ENCODE measurements at places on chromosomes 3 and 15.
A peak's percentile ranks its signal among the peaks of the same experiment; 100 is the strongest.

DNA sequence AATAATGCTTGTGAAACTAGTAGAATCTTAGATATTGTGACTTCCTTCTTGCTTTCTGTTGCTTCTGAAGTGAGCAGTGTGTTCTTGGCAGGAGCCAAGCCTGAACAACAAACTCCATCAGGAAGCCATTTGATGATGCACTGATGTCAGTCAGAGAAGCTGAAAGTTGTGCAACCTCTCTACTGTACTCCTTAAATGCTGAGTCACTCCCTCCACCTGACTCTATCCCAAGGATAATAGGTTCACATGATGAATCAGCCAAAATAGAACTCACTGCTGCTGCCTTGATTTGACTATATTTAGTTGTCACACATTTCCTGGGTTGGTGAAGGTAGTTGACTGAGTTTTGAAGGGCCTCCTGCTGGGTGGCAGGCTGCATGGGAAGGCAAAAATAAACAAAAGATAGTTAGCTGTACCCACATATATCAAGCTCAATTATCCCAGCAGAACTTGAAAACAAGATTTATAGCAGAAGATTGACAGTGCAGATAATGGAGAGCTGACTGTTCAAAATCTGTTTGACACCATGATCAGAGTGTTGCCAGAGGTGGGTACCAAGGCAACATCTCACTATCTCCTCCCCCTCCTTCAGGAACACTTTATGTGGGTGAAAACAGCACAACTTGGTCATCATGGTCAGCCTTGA lies 328.4 kb upstream of the DPH6 start:
- DNase-seq = peak; percentile 14

GRCh38 chr15:72272997-72273352 lies 621 bp upstream of the PARP6 start:
- DNase-seq = no peak

GRCh38 chr3:73259291-73259690 lies 197.8 kb downstream of the EBLN2 start:
- DNase-seq = no peak

- no peak for DNase-seq
Observed at GRCh38 chr15:31074321-31074720, 27.2 kb downstream of the TRPM1 start.

GRCh38 chr15:81859737-81860516 lies 185.9 kb downstream of the MEX3B start:
- no peak for DNase-seq

- no peak for DNase-seq
Observed at GRCh38 chr3:77660718-77661117, 620.8 kb downstream of the ROBO2 start.

GRCh38 chr3:58164906-58165821 lies 45.6 kb downstream of the DNASE1L3 start:
- no peak for DNase-seq

- DNase-seq = no peak
Observed at GRCh38 chr3:120471643-120472042, 20.9 kb upstream of the FSTL1 start.

DNA sequence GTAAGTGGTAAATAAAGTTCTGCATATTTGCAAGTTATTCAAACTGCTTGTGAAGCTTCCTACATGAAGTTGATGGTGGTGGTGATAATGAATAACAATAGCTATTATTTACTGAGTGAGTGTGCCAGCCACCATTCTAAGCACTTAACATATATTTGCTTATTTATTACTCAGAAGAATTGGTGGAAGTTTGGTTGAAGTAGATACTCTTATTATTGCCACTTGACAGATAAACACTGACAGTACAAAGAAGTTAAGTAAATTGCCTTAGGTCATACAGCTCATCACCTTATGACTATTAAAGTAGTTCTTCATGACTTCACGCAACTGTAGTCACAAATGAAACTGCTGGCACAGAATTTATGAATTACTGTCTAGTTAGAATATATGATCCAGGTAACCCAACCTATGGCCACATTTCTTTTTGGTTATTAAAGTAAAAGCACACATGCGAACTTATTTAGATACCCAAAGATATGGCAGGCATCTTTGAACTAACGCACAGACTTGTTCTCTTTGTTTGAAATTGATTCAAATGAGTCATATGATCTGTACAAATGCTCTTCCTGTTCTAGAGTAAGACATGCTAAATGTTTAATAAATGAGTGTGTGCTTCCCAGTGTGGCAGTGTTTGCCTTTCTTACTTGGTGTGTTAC lies 99.8 kb upstream of the NR2F2 start:
- no peak for DNase-seq

- DNase-seq = peak; percentile 84
Observed at GRCh38 chr3:151171145-151171757, 31.8 kb downstream of the GPR171 start.

GRCh38 chr3:78726545-78726944 lies 1041.3 kb downstream of the ROBO1 start:
- no peak for DNase-seq

GRCh38 chr3:136326316-136326715 lies 76.2 kb downstream of the PCCB start:
- DNase-seq = no peak

DNA sequence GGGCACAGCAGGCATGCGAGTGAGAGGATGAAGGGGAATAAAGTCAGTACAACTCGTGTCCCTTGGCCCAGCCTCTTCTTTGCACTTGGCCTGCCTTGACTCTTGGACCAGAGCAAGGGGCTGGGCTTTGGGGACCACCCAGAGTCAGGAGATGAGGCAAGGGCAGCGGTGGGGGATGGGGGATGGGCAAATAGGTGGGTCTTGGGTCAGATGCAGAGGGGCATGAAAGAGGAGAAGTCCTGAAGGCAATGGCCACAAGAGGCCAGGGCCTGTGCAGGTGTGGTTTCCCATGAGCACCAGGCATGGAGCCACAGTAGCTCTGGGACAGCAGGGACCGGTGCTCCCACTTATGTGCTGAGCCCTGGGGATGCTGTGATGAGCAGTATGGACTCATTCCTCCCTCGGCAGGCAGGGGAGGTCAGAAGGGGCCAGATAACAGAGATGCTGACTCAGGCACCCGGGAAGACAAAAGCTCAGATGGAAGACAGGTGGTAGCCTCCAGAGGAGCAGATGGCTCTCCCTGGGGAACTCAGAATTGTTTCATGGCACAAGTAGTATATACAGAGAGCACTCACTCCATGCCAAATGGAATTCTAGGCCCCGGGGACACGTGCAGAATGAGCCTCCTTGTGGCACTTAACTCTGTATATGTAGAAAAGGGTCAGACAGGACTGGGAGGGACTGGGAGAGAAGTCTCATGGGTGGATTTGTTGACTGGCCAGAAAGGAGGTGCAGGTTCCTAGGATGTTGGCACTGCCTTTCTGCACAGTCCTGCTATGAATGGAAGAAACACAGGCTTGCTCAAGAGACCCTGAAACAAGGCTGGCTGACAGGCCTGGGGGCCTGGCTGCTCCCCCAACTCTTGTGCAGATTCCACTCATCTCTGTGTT lies 14.3 kb downstream of the ZBTB47 start:
- no peak for DNase-seq

- no peak for DNase-seq
Observed at GRCh38 chr3:53844262-53845102, 1.7 kb downstream of the CHDH start.

- no peak for DNase-seq
Observed at GRCh38 chr3:189683546-189684255, 52.5 kb downstream of the TP63 start.

- DNase-seq = no peak
Observed at GRCh38 chr3:126040386-126040785, 43.5 kb downstream of the SLC41A3 start.

DNA sequence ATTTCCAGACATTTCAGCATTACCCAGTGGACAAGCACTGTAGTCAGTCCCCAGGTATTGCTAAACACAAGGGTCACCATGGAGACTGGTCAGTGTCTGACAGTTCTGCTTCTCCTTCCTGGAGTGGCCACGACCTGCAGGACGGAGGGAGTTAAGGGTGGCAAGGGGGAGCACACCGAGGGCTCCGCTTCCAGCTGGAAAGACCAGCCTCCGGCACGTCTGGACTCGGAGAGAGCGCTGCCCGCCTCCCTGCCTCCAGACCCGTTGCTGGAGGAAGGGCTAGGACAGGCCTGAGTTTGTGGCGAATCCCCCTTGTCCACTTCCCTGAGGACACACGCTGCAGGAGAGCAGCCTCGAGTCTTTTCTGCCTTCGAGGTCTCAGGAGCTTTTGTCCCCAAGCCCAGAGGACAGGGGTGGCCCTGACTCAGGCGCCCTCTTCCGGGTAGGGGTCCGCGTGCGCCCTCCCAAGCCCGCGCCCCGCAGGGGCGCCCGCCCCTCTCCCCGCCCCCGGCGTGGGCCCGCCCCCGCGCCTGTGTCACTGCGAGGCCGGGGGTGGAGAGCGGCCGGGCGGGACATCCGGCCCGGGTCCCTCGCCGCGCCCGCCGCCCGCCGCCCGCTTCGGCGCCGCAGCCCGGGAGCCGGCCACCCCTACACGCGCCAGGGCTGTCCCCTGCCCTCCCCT lies at the start of gene CHST14:
CHST14 (plus strand) TSS at position 562 of the 682 bp plus-strand sequence. CDS start 230 bp downstream, outside the sequence.
- DNase-seq = peak; percentile 83

- no peak for DNase-seq
Observed at GRCh38 chr3:101998256-101998926, 149.1 kb downstream of the NFKBIZ start.

DNA sequence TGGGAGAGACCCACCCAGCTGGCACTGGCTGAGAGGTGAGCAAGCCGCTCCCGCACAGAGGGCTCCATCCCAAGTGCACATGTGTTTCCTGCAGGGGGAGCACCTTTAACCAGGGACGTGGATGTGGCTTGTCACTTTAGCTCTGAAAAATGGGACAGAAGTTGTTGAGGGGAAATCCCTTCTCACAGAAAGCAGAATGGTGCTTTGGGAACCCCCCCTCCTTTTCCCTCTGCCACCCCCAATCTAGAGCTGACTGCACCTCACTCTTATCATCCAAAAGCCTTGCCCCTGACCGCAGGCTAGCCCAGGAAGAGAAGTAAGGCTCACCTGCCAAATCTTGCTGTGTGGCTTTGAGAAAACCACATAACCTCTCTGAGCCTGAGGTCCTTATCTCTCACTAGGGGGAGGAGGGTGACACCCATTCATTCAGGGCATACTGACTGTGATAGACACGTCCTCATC lies 77.9 kb downstream of the RPN1 start:
- peak; percentile 46 for DNase-seq

DNA sequence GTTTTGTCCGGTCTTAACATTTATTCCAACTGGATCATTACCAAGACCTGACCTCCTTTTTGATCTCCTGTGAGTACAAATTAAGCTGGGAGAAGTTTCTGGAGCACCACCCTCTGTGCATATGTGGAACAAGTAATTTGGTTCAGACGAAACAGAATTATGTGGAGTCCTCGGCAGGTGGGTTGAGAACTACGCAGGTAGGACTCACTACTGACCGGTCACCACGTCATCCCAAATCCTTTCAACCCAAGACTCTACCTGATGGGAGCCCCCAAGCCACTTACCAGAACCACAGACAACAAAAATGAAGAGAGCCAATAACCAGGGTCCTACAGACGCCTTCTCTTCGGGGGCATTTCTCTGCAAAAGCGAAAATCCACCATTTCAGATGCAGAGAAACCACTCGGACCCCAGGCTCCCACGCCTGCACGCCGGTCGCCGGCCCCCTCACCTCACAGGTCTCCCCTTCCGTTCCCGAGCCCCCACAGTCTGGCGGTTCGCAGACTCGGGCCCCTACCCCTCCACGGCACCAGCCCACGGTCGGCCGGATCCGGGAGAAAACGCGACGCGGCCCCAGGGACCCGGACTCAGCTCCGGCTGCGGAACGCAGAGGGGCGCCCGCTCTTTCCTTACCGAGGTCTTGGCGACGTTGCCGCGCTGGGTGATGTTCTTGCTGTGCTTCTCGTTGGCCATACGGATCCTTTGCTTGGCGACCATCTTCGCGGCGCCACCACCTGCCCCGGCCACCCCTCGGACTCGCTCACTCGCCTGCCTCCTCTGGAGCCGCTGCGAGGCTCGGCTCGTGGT lies 674 bp downstream of the SERP1 start:
- peak; percentile 19 for DNase-seq

DNA sequence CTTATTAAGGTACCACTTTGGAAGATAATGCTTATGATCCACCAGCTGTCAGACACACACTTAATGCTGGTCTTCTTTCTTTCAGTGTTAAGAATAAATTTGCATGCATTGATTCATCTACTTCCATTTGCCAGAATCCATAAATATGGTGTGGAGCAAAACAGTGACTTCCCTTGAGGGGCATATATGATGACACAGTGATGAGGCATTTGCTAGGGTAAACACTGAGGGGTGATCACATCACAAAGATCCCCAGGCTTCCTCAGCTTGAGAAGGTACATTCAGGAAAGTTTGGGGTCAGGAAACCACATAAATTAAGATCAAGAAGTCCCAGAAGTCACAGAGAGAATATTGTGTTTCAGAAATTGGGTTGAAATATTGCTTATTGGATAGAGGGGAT lies 9.9 kb upstream of the ZBED2 start:
- no peak for DNase-seq

DNA sequence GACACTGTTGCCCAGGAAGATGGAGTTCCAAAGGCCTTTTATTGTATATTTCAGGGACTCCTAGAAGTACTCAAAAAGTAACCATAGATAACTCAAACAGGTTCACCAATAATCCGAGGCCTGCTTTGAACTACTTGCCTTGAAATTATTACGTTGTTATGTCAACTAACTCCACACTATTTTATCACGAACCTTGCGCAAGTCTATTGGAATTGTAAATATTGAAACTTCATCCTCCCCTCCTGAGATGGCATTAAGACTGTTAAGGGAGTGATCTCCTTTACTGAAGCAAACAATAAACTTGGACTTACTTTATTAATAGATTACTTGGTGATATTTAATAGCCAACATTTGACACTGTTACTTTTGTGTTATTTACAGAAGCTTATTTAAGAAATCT lies 199.6 kb upstream of the GADL1 start:
- no peak for DNase-seq

DNA sequence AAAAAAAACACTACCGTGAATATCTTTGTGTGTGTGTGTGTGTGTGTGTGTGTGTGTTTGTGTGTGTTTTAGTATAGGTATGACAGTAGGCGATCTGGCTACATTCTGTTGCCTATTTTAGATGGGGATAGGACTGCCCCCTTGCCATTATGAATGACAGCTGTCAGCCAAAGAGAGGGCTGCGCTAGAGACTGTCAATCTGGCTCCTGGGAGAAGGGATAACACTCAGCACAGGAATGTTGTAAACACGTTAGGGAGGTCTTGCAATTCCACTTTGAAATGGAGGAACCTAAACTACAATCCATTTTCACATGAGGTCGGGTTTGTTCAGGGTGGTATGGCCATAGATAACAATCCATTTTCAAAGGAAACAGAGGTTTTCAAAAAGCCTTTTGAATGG lies 14.1 kb upstream of the ETV5 start:
- no peak for DNase-seq

- DNase-seq = no peak
Observed at GRCh38 chr3:50651445-50651844, 23.3 kb upstream of the DOCK3 start.

- no peak for DNase-seq
Observed at GRCh38 chr3:181727341-181728032, 15.8 kb downstream of the SOX2 start.

DNA sequence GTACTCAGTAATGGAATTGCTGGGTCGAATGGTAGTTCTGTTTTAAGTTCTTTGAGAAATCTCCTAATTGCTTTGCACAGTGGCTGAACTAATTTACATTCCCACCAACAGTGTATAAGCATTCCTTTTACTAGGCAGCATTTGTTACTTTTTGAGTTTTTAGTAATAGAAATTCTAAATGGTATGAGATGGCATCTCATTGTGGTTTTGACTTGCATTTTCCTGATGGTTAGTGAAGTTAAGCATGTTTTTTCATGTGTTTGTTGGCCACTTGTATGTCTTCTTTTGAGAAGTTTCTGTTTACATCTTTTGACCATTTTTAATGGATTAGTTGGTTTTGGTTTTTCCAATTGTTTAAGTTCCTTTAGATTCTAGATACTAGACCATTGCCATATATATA lies 28.4 kb downstream of the TP63 start:
- DNase-seq = no peak
